Mesothelial cell of epicardium (in vitro differentiated cells): ENCODE measurements at places on chromosomes 2 and 18.

DNA sequence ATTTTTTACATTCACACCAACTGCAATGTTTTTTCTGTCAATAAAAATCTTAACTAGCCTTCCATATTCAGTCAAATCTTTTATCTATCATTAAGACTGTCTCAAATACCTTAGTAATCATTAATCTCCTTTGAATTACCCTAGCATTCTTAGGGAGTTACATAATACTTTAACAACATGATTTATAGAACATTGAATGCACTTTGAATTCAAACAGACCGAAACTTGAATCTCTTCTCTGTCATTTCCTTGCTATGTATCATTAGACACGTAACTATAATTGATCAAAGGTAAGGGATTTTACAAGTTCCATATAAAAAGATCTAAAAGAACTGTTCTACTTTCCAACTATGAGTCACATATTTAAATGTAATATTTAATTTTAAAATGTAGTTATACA is 330.9 kb downstream of the RIT2 start:
- H3K27ac ChIP-seq: peak overlapping the region; percentile 71
- peaks cover 2% of the 10 kb centered on the region for H3K36me3 ChIP-seq
- no peaks in the 10 kb centered on the region for H3K27me3 ChIP-seq
- H3K4me1 ChIP-seq: peaks cover 33% of the 10 kb centered on the region
- DNase-seq: no peak

DNA sequence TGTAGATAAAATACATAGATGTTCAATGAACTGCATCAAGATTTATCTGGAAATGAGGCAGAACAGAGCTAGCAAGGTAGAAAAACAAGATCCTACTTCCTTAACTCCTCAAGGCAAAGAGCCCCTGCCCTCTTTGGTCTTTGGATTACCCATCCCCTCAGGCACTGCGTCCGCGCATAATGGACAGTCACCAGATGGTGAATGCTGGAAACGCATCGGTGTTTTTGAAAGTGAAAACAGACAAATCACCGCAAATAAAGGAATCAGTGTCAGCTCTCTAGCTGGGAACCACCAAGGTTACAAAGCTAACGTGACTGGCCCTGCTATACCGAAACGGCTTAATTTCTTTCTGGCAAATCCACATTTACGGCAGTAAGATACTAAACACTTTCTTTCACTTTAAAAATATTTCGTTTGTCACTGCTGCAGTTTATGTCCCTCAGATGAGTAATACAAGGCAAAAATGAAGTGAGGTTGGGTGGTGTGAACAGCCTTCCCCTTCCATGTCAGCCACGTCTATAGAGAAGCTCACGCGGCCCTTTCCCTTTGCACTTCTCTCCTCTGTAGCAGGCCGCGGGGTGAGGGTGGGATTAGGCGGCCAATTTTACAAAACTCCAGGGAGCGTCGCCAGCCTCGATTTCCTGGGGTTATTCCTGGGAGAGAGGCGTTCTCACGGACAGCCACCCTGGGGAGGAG is 627 bp upstream of the GALR1 start:
- peaks cover 12% of the 10 kb centered on the region for H3K4me1 ChIP-seq
- H3K27me3 ChIP-seq: peaks cover 90% of the 10 kb centered on the region
- peak overlapping the region; percentile 47 for H3K4me3 ChIP-seq
- no peak for DNase-seq

DNA sequence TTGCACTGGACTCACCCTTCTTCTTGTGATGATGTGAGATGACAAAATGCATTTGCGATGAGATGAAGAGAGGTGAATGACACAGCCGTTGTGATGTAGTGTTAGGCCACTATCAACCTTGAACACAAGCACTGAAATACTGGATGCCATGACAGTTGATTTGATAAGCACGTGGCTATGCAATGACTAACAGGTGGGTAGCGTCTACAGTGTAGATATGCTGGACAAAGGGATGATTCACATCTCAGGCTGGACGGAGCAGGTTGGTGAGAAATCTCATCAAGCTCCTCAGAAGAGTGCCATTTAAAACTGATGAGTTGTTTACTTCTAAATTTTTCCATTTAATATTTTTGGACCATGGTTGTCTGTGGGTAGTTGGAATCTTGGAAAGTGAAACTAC is 375.8 kb upstream of the LYPD1 start:
- H3K27ac ChIP-seq: no peak overlapping the region
- H3K4me3 ChIP-seq: no peak overlapping the region
- H3K4me1 ChIP-seq: no peaks in the 10 kb centered on the region
- no peaks in the 10 kb centered on the region for H3K27me3 ChIP-seq
- H3K36me3 ChIP-seq: no peaks in the 10 kb centered on the region

GRCh38 chr18:8847900-8848299 is 142.5 kb downstream of the MTCL1 start:
- H3K4me1 ChIP-seq: no peaks in the 10 kb centered on the region
- H3K4me3 ChIP-seq: no peak overlapping the region
- no peak for DNase-seq
- no peak overlapping the region for H3K27ac ChIP-seq
- H3K36me3 ChIP-seq: no peaks in the 10 kb centered on the region
- no peaks in the 10 kb centered on the region for H3K27me3 ChIP-seq

DNA sequence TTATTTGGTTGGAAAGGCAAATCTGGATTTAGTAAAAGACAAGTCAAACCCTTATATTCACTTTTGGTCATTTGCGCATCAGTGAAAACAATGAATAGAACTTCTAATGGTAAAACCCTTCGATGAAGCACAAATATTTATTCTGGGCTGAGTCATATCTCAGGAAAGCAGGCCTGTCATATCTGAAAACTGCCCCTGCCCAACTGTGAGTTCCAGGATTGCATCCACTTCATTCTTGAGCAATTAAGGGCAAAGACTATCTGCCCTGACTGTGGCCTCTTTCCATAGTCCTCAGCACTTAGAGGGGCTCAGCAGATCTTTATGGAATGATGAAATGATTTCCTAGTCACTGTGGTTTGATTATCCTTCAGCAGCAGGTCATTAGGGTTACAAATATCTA is 795.2 kb upstream of the ID2 start:
- H3K27ac ChIP-seq: no peak overlapping the region
- H3K4me3 ChIP-seq: no peak overlapping the region
- H3K4me1 ChIP-seq: no peaks in the 10 kb centered on the region
- no peaks in the 10 kb centered on the region for H3K27me3 ChIP-seq
